ENCODE measurements at places on chromosomes 6 and 20. TPM values are rescaled to one million over a fixed set of nuclear protein-coding genes. Genes with fewer than 3 reads are reported as not detected.

DNA sequence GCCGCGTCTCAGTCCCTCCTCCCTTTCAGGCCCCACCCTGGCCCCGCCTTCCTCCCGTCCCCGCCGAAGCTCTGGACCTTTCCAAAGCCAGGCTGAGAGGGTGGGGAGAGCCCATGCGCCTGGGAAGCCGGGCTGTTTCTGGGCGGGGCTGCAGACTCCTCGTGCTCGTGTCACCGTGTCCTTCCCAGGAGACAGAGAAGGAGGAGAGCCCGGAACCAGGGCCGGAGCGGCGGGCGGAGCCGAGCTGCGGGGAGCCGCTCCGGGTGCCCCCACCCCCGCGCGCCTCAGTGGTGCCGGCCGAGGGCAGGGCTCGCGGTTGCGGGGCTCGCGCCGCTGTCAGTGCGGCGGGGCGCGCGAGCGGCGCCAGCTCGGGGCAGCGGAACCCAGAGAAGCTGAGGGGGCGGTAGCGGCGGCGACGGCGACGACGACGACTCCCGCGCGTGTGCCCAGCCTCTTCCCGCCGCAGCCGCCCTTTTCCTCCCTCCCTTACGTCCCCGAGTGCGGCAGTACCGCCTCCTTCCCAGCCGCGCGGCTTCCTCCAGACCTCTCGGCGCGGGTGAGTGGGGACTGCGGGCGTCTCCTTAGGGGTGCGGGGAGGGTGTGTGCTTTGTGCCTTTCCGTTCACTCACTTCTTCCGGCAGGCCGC, at the start of gene RALY:
RALY (plus strand) TSS at position 336 of the 646 bp plus-strand sequence. CDS start 78,164 bp downstream, outside the sequence.
- H3K4me1 ChIP-seq, result peaks cover 3% of the 10 kb centered on the region
- peak within 1 kb of the TSS; percentile 72 for H3K4me3 ChIP-seq
- peak within 1 kb of the TSS; percentile 98 for H3K27ac ChIP-seq

DNA sequence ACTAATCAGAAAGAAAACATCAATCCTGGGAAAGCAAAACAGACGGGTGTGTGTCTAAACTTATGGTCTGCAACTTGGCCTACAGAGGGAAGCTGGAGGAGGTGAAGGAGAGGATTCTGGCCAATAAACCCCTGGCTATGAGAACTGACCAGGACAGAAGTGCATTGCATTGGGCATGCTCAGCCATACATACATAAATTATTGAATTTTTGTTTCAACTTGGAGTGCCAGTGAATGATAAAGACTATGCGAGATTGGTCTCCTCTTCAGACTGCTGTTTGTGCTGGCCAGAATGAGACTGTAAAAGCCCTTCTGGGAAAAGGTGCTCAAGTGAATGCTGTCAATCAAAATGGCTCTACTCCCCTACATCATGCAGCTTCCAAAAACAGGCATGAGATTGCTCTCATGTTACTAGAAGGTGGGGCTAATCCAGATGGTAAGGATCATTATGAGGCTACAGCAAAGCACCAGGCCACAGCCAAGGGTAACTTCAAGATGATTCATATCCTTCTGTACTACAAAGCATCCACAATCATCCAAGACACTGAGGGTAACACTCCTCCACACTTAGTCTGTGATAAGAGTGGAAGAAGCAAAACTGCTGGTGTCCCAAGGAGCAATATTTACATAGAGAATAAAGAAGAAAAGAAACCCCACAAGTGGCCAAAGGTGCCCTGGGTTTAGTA, 17.4 kb downstream of the ADNP start:
- no peaks in the 10 kb centered on the region for H3K36me3 ChIP-seq
- no peak overlapping the region for H3K27ac ChIP-seq
- no peaks in the 10 kb centered on the region for H3K27me3 ChIP-seq

- H3K4me3 ChIP-seq, result no peak overlapping the region
- no peak overlapping the region for H3K27ac ChIP-seq
- DNase-seq, result no peak
- H3K27me3 ChIP-seq, result no peaks in the 10 kb centered on the region
- no peaks in the 10 kb centered on the region for H3K36me3 ChIP-seq
Observed at GRCh38 chr6:14897831-14898230, 348.0 kb upstream of the JARID2 start.

- H3K4me1 ChIP-seq, result peaks cover 11% of the 10 kb centered on the region
- no peak overlapping the region for H3K27ac ChIP-seq
- no peaks in the 10 kb centered on the region for H3K27me3 ChIP-seq
- H3K4me3 ChIP-seq, result no peak overlapping the region
- DNase-seq, result no peak
Observed at GRCh38 chr20:47489448-47489872, 12.2 kb upstream of the NCOA3 start.

DNA sequence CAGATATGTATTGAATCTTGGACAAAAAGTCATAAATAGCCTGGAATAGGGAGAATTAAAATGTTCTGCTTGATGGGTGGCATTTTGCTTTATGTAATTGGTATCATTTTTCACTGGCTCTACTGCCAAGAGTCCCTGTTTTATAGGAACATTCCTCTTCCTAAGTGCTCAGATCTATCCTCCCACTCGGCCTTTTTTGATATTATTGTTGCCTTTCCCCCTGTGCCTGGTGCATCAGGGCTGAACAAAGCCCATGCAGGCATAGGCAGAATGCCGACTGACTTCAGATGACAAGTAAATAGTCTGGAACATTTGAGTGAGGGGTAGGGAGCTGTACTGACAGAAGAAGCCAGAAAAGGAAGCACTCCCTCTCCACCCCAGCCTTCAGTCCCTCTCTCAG, 127.0 kb downstream of the PKHD1 start:
- no peaks in the 10 kb centered on the region for H3K27me3 ChIP-seq
- H3K4me3 ChIP-seq, result no peak overlapping the region
- no peak overlapping the region for H3K27ac ChIP-seq
- DNase-seq, result no peak

DNA sequence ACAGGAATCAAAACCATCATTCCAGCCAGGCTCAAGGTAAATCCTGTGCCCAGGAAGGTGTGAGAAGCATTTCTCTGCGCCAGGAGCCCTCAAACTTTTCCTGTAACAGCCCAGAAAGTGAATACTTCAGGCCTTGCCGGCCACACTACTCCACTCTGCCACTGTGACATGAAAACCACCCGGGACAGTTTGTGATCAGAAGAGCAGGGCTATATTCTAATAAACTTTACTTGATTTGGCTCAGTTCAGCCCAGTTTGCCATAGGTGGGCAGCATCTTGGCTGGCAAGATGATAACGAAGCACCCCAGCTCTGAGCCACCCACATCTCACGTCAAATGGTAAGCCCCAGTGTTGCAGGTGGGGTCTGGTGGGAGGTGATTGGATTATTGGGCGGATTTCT, 249.4 kb downstream of the DLL1 start:
- no peak overlapping the region for H3K4me3 ChIP-seq
- no peak for DNase-seq
- no peaks in the 10 kb centered on the region for H3K4me1 ChIP-seq
- no peaks in the 10 kb centered on the region for H3K27me3 ChIP-seq
- no peak overlapping the region for H3K27ac ChIP-seq

- no peak overlapping the region for H3K4me3 ChIP-seq
- H3K27ac ChIP-seq, result peak overlapping the region; percentile 90
- H3K36me3 ChIP-seq, result no peaks in the 10 kb centered on the region
- DNase-seq, result no peak
Observed at GRCh38 chr20:3929713-3930060, 40.5 kb downstream of the PANK2 start.

GRCh38 chr6:38367231-38367630, 272.5 kb downstream of the BTBD9 start:
- H3K4me1 ChIP-seq, result peaks cover 14% of the 10 kb centered on the region
- H3K36me3 ChIP-seq, result no peaks in the 10 kb centered on the region
- H3K27ac ChIP-seq, result no peak overlapping the region
- no peak for DNase-seq

DNA sequence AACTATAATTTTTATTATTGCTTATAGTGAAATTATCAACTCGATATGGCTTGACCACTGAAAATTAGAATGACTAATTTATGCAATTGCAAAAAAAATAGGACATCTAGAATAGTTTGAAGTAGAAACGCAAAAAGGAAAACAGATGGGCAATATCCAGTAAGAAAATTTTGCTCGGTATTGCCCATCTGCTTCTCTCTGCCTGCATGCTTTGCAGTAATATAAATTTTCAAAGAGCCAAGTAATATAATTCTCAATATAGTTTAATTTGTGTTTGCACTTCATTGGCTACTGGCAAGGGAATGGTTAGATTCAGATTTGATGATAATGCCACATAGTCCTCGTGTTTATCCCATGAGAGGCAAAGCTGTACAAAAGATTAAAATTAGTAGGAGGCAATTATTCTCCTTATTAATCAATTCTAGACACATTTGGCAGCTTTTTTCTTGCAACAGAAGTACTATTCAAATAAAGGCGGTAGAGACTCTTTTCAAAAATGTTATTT, 27.3 kb upstream of the LAMA2 start:
- H3K4me1 ChIP-seq, result no peaks in the 10 kb centered on the region
- H3K27me3 ChIP-seq, result no peaks in the 10 kb centered on the region
- H3K4me3 ChIP-seq, result no peak overlapping the region
- H3K27ac ChIP-seq, result no peak overlapping the region
- no peaks in the 10 kb centered on the region for H3K36me3 ChIP-seq

SRMS gene
- not detected for total RNA-seq

RIMS1 gene
- total RNA-seq, result 3.3 TPM

PPP1R3G gene
- 5.1 TPM for total RNA-seq
